ENCODE measurements at places on chromosomes 4 and X.

- no peak overlapping the region for H3K4me3 ChIP-seq
- DNase-seq, result no peak
- no peaks in the 10 kb centered on the region for H3K27me3 ChIP-seq
Measured at GRCh38 chr4:752196-752861, 46.7 kb downstream of the PCGF3 start.

DNA sequence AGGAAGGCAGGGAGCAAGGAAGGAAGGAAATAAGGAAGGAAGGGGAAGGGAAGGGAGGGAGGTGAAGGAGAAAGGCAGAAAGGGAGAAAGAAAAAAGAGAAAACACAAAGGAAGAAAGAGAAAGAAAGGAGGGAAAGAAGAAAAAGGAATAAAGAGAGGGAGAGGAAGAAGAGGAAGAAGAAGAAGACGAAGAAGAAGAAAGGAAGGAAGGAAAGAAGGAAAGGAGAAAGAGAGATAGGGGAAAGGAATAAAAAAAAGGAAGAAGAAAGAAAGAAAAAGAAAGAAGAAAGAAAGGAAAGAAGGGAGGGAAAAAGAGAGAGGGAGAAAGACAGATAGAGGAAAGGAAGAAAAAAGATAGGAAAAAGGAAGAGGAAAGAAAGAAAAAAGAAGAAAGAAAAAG lies 128.0 kb downstream of the MXRA5 start:
- no peak for DNase-seq
- no peaks in the 10 kb centered on the region for H3K27me3 ChIP-seq
- H3K27ac ChIP-seq, result no peak overlapping the region
- no peaks in the 10 kb centered on the region for H3K4me1 ChIP-seq

DNA sequence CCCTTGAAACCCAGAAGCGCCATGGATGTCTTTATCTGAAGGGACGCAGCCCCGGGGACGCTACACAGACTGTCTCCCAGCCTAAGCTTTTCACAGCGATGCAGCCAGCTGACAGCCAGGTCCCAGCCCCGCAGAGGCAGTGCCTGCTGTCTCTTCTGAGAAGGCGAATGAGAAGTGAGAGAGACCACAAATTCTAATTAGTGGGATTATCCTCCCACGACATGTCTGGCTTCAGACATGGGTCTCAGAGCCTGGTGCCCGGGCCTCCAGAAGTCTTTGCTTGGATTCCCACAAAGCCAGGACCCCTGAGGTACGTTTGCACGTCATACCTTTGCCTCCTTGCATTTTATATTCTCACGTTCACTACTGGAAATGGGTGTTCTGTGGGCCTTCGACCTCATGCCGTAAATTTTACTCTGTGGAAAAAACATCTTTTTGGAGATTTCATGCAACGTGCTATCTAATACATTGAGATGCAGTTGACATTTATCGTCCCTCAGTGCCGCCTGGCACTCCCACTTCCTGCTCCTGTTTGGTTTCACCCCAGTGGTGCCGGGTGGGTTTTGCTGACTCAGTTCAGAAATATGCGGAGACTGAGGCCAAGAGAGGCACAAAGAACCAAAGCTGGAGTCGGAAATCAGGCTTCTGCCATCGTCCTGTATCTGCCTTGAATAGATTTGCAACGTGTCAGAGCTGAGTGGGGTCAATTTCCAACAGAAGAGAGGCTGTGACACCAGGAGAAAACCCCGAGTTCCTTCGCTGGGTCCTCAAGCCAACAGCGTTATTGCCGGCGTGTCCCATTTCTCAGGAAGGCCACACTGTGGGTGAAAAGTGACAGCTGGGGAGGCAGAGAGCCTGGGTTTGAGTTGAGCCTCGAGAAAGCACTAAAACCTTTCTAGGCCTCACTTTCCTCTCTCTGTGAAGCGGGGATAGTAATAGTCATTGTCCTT lies 114.4 kb downstream of the STK32B start:
- H3K4me1 ChIP-seq, result no peaks in the 10 kb centered on the region
- no peak overlapping the region for H3K4me3 ChIP-seq
- no peaks in the 10 kb centered on the region for H3K27me3 ChIP-seq
- H3K36me3 ChIP-seq, result no peaks in the 10 kb centered on the region
- H3K27ac ChIP-seq, result no peak overlapping the region

DNA sequence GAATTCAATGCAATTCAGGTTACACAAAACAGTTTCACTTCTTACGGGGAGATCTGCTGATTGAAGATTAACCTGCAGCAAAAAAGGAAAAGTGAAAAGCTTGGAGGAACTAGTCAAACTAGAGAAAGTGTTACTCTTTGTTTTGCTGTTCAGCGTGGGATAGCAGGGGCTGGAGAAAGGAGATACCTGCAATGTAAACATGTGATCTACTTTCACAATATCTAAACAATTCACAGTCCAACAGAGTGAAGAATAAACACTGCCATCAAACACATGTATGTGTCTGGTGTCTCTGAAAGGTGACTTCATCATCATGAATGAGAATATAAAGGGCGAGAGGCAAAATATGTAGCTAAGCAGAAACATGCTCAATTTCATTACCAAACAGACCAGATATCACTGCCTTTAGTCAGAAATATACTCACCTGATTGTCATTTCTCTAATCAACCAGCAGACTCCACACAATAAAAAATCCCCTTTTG lies 26.4 kb downstream of the NIPAL1 start:
- H3K27me3 ChIP-seq, result peaks cover 21% of the 10 kb centered on the region
- H3K27ac ChIP-seq, result no peak overlapping the region
- peaks cover 53% of the 10 kb centered on the region for H3K4me1 ChIP-seq

- no peak overlapping the region for H3K27ac ChIP-seq
- no peaks in the 10 kb centered on the region for H3K36me3 ChIP-seq
- no peak overlapping the region for H3K4me3 ChIP-seq
- no peak for DNase-seq
- no peaks in the 10 kb centered on the region for H3K4me1 ChIP-seq
Measured at GRCh38 chrX:85345523-85345922, 33.9 kb downstream of the POF1B start.

DNA sequence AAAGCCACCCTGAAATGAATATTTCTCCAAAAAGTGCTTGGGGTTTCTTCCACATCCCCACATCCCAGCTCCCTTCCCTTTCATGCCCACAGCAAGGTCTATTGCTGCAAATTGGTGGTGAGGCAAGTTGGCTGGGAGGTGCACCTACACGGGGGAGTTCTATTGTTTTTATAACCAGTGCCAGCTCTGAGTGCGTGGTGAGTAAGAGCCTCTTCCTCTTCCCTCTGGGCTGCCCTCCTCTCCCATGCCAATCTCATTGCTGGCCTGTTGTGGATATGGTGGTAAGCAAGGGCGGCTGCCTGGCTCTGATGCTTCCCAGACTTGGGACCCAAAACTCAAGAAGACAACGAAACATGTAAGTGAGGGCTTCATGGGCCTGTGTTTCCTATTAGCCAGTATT lies 204.3 kb downstream of the SHROOM3 start:
- no peak for DNase-seq
- H3K4me3 ChIP-seq, result no peak overlapping the region
- no peaks in the 10 kb centered on the region for H3K4me1 ChIP-seq
